ENCODE measurements at places on chromosomes 13 and 19.
A peak's percentile ranks its signal among the peaks of the same experiment; 100 is the strongest.

GRCh38 chr19:58561373-58562121, 3.1 kb upstream of the UBE2M start:
- DNase-seq = no peak

GRCh38 chr13:30115257-30115600, 192.1 kb downstream of the KATNAL1 start:
- DNase-seq = no peak

- DNase-seq = no peak
Measured at GRCh38 chr19:6209680-6210079, 70.1 kb downstream of the MLLT1 start.

- DNase-seq = no peak
Measured at GRCh38 chr19:40692212-40692551, 1.7 kb upstream of the NUMBL start.

- DNase-seq = peak; percentile 95
Measured at GRCh38 chr19:15640294-15640903, at the start of gene CYP4F3. Gene CYP4F3 (plus strand): TSS chr19:15640897. CDS start chr19:15641416, 519 bp downstream.

- DNase-seq = peak; percentile 81
Measured at GRCh38 chr19:584240-585001, 5.3 kb upstream of the HCN2 start.

GRCh38 chr19:44796701-44797115, 12.2 kb upstream of the BCAM start:
- peak; percentile 83 for DNase-seq

- no peak for DNase-seq
Measured at GRCh38 chr13:29050719-29051118, 230.6 kb downstream of the MTUS2 start.

DNA sequence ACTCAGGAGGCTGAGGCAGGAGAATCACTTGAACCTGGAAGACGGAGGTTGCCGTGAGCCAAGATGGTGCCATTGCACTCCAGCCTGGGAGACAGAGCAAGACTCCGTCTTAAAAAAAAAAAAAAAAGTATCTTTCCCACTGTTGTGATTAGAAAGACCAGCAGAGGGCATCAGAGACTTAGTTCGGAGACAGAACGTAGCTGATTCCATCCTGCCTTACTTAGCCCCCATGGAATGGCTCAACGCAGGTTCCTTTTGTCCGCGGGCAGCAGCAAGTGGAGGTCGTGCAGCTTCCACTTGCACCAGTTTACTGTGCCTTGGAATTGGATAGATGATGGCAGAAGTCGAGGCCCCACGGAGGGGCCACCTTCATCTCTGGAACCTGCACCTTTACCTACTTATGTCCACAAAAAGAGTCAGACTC, 8.1 kb downstream of the TIMM29 start:
- DNase-seq = peak; percentile 92

DNA sequence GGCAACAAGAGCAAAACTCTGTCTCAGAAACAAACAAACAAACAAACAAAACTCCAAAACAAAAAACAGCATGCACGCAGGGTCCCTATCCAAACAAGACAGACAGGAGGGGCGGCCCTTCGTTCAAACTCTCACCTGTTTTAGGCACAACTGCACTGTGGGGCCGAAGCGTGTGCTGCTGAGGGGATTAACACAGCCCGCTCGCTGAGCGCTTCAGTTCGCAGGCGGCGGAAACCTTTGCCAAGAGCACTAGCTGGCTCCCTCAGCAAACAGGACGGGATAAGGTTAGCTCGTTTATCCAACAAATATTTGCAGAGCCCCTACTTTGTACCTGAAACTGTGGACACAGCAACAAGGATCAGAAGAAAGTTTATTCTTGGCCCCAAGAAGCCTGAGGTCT, 1.6 kb upstream of the ADPRHL1 start:
- DNase-seq = no peak
